ENCODE measurements at places on chromosomes 4 and X.
A peak's percentile ranks its signal among the peaks of the same experiment; 100 is the strongest.

GRCh38 chrX:3712870-3713224 lies 602 bp downstream of the PRKX start:
- DNase-seq: no peak

DNA sequence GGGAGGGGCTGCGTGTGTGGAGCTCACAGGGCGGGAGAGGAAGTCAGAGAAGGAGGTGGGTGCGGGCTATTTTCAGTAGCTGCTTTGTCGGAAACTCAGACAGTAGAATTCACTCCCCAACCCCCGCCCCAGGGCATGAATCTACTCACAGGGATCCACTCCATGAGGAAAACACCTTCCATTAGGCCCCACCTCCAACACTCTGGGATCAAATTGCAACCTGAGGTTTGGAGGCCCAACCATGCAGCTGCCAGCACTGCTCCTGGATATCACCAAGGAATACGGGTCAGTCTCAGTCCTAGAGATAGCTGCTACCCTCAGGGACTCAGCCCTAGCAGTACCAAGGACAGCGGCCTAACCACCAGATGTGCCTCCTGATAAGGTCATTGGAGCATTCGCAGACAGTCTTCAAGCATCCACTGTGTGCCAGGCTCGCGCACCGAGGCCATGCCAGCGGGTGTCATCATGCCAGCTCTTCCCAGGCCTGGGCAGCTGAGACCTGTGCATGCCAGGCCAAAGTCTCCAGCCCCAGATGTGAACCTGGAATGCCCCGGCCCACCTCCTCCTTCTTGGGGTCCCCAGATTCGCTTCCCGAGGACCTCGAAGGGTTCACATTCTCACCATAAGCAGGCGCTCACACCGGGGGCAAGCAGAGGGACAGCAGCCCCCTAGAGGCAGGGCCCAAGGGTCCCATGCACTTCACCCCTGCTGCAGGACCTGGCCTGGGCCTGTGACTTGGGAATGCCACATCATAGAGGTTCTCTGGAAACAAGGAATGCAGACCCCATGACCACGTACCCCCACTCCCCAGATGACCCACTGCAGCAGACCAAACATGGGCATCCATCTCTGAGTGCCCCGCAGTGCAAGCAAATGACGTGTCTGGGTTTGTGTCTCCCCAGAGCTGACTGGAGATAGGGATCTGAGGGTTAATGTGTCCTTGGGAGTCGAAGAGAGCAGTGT lies 102.3 kb downstream of the ADRA2C start:
- DNase-seq: no peak

GRCh38 chrX:27254656-27255055 lies 208.5 kb downstream of the PPP4R3C start:
- no peak for DNase-seq

DNA sequence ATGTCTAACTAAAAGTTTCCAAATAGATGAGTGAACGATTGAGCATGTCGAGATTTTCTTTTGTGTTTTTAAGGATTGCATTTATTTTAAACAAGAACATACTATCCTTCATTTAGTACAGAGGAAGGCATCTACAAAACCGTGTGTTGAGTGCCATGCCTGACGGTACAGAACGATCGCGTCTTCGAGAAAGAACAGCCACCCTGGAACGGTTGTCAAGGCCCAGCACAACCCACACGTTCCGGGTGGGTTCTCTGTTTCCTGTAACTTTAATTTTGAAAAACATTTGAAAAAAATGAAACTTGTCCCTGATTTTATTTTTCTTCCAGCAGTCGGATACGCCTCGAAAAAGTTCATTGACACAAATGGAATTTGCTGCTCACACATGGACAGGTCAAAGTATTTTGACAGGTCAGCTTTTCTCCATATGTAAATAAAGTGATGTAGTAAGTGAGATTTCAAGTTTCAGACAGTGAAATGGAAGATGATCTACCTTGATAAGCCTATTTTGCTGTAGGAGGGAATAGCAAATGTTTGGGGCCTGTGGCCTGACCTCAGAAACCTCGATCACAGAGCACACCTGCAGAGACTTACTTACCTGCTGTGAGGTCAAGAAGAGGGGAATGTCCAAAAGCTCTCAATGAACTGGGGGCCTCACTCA lies 24.4 kb upstream of the CYP4V2 start:
- DNase-seq: no peak

DNA sequence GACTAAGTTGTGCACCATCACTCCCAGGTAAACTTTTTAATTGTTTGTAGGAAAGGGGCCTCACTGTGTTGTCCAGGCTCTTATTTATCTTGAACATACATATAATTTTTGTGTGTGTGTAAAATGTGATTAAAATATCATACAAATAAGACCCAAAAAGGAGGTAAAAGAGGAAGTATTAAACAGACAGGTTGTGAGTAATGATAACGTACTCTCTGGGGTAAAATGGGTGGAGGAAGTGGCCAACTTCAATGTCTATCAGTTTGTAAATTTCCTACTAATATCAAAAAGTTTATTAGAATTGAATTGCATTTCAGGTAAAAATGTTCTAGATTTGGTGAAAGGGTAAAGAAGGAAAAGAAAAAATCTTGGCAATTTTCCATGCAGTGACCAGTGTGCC lies 48.8 kb downstream of the SULT1E1 start:
- DNase-seq: no peak

GRCh38 chr4:168585168-168586091 lies 88.6 kb downstream of the PALLD start:
- DNase-seq: no peak

- DNase-seq: no peak
Measured at GRCh38 chr4:5421416-5421815, 286.9 kb downstream of the EVC2 start.

GRCh38 chrX:57103489-57103888 lies 17.9 kb downstream of the SPIN2B start:
- no peak for DNase-seq

- no peak for DNase-seq
Measured at GRCh38 chr4:163598489-163598888, 104.0 kb downstream of the TMA16 start.

- DNase-seq: no peak
Measured at GRCh38 chr4:140637836-140638235, 69.1 kb upstream of the UCP1 start.

- DNase-seq: no peak
Measured at GRCh38 chr4:35342833-35343232, 901.5 kb downstream of the ARAP2 start.

- DNase-seq: no peak
Measured at GRCh38 chr4:87950493-87950892, 25.0 kb upstream of the SPP1 start.

GRCh38 chr4:13378973-13379759 lies 105.0 kb downstream of the RAB28 start:
- DNase-seq: no peak

- DNase-seq: no peak
Measured at GRCh38 chr4:181968371-181968770, 274.8 kb upstream of the TENM3 start.

DNA sequence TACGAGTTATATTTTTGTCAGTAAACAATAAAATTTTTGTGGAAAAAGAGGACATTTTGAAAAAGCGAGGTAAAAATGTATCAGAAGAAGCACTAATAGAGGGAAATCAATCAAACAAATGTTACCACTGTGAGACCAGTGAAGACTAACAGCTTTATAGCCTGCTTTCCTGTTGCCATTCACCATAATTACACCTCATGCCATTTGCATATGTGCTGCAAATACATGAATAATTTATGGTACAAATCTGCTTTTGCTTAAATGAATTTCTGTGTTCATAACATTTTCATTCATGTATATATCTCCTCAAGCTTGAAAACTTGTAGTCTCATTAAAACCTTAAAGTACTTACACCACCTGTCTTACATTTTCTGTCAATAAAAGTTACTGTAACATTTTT lies 830.8 kb downstream of the ADGRL3 start:
- no peak for DNase-seq

GRCh38 chr4:147361726-147362125 lies 119.2 kb upstream of the EDNRA start:
- DNase-seq: peak; percentile 65

- no peak for DNase-seq
Measured at GRCh38 chr4:101621120-101621519, 169.4 kb upstream of the BANK1 start.

DNA sequence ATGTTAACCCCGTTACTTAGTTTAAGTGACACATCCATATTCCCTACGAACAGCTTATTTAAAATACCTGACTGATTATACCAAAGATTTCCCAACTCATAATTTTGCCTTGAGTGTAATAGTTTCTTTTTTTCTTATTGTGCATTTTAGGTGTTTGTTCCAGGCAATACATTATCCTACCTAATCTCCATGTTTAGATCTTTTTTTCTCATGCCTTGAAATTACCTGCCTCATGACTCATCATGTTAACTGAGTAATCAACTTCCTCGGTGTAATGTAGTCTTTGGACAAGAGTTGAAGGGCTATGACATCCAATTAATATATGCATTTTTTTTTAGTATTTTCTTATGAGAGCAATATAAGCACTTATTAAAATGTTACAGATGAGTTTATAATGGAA lies 228.7 kb upstream of the ANKRD50 start:
- no peak for DNase-seq

DNA sequence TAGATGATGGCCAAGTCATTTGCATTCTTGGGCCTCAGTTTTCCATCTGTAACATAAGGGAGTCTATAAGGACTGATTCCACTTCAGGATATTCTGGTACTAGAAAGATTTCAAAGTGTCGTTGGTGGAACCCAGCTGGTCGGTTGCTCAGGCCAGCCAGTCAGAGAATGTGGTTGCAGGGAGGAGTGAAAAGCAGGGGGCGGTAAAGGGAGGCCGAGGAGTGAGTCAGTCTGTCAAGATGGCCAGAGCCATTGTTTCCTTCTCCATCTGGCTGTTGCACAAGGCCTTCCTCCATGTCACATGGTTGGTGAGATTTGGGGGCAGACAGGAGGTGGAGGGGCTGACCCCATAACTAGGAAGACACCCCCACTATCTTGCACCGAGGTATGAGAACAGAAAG lies 38.2 kb downstream of the STARD8 start:
- no peak for DNase-seq

- no peak for DNase-seq
Measured at GRCh38 chr4:91035276-91035675, 908.1 kb downstream of the CCSER1 start.

Measured in glomerular endothelial cell (primary cell).